A549 (cell line): ENCODE measurements at places on chromosomes 2 and 18. TPM values are rescaled to one million over a fixed set of nuclear protein-coding genes. Genes with fewer than 3 reads are reported as not detected.

Gene DPP4
- polyA plus RNA-seq = 0.21 to 0.31 TPM (median 0.27 TPM) in 3 replicates

Gene GREB1
- 1.1 to 1.4 TPM (median 1.4 TPM) in 3 replicates for polyA plus RNA-seq

Gene OSR1
- 3.9 to 4.5 TPM (median 4.4 TPM) in 3 replicates for polyA plus RNA-seq

Gene XPO1
- 152 to 154 TPM (median 153 TPM) in 3 replicates for polyA plus RNA-seq

Gene SLC19A3
- 2.2 to 2.8 TPM (median 2.7 TPM) in 3 replicates for polyA plus RNA-seq
